ENCODE measurements at places on chromosomes 2 and 18.

DNA sequence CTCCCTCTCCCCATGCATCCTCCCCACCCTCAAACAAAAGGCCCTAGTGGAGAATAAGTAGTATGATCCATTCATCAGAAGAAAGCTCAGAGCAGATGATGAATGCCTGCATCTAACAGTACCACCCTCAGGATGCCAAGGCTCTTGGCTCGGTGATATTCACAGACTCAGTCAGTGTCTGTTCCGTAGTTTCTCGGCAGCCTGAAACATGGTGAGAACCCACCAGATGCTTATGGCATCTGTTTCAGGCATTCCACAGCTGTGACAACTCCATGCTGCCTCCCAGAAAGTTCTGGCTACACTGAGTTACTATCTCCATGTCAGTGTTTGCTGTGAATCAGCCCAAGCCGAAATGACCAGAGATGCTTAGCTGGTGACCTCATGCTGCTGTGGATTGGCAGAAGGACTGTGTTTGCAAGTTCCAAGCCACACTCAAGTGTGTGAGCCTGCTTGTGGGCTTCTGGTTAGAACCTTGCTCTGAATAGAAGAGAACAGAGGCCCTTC, 83.9 kb downstream of the WDSUB1 start:
- no peak for DNase-seq

DNA sequence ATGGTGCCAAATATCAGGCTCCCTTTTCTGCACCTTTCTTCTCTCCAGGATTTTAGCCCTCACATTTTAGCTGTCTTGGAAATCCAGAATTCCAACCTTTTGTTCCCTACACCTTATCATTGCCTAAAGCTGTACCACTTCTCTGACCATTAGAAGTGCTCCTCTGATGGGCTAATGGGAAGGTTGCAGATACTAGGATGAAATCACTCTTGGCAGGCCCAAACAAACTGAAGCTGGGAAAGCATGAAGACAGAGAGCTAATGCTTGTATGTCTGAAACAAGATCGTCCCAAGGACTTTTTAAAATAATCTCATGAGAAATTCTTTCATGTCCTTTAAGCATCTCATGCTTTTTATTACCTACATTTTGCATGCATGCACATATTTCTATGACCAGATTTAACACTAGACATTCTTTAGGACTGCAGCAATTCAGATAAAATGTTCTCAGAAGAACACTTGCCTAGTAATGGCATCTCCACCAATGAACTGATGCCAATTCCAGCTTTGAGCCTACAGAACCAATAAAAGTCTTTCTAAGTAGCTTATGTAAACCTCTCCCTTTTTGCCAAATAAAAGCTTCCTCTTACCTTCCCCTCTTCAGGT, 98.4 kb upstream of the OSR1 start:
- no peak for DNase-seq

GRCh38 chr2:219435701-219436100, 1.1 kb downstream of the SPEG start:
- DNase-seq = no peak

DNA sequence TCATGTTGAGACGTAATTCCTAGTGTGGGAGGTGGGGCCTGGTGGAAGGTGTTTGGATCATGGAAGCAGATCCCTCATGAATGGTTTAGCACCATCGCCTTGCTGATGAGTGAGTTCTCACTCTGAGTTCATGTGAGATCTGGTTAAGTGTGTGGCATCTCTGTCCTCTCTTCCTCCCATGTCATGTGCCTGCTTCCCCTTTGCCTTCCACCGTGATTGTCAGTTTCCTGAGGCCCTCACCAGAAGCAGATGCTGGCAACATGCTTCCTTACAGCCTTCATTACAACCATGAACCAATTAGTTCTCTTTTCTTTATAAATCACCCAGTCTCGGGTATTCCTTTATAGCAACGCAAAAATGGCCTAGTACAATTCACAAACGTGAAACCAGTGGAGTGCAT, 14.6 kb upstream of the MCM6 start:
- peak; percentile 36 for DNase-seq

DNA sequence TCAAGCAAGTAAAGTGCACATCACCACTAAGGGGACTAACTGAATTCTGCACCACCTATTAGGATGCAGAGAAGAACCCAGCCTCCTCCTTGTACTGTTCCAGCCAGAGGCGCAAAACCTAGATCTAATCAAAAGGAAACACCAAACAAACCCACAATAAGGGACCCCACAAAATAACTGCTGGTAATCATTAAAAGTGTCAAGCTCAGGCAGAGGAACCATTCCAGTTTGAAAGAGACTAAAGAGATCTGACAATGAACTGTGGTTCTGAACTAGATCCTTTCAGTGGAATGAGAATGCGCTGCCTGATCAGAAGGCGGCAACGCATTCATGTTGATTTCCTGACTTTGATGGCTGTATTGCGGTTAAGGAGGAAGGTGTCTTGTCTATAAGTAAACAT, 16.8 kb downstream of the HDLBP start:
- DNase-seq = no peak

DNA sequence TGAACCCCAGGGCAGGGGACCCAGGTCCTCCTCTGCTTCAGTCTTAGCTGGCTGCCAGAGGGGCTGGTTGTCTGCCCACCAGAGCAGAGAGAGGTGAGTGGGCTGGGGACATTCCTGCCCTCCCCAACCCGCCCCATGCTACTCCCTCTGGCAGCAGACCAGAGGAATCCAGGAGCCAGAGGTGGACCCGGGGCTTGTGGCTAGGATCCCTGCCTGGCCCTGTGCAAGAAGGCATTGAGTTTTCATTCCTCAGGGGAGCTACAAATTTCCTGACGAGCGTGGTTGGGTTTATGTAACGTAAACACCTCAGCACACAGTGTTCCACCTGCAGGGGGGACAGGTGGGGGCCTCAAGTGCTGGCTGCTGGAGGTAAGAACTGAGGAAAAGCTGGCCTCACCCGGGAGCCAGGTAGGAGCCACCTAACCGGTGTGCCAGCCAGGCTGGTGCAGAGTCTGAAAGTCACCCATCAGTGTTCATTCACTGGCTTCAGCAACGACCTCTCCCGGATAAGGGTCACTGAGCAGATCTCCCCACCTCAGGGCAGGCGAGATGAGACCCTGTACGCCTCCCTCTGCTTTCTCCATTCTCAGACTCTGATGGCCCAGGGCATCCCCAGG, 246.8 kb downstream of the DYSF start:
- DNase-seq = no peak

GRCh38 chr2:121644715-121645114, 4.5 kb downstream of the CLASP1 start:
- DNase-seq = no peak
